ENCODE measurements at places on chromosomes 3 and 15.
A peak's percentile ranks its signal among the peaks of the same experiment; 100 is the strongest.

GRCh38 chr3:18579661-18580060 lies 154.5 kb upstream of the SATB1 start:
- no peak for DNase-seq

DNA sequence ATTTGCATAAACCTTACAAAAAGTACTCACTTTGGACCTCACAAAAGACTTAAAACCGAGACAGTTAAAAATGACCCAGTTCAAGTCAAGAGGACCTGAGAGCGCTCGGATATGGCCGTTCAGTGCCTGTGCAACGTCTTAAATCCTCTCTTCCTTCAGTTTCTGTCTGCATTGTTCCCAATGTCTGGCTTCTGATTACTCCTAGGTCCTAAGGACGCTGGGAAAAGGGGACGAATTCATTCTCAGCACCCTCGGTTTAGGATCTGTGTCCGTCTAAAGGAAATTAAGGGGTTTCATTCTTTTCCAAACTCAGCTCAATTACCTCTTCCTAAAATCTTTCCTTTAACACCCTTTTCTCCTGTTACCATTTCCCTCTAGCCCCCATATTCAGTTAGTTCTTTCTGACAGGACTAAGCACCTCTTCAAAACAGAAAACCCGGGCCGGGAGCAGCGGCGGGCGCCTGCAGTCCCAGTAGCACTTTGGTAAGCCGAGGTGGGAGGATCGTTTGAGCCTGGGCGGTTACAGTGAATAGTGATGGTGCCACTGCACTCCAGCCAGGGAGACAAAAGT lies 970 bp downstream of the DPPA4 start:
- no peak for DNase-seq

- no peak for DNase-seq
Measured at GRCh38 chr3:109117939-109118338, at the start of gene MORC1. Gene MORC1, minus strand, starts transcription at chr3:109118134. Its CDS starts 75 bp downstream, at chr3:109118059.

DNA sequence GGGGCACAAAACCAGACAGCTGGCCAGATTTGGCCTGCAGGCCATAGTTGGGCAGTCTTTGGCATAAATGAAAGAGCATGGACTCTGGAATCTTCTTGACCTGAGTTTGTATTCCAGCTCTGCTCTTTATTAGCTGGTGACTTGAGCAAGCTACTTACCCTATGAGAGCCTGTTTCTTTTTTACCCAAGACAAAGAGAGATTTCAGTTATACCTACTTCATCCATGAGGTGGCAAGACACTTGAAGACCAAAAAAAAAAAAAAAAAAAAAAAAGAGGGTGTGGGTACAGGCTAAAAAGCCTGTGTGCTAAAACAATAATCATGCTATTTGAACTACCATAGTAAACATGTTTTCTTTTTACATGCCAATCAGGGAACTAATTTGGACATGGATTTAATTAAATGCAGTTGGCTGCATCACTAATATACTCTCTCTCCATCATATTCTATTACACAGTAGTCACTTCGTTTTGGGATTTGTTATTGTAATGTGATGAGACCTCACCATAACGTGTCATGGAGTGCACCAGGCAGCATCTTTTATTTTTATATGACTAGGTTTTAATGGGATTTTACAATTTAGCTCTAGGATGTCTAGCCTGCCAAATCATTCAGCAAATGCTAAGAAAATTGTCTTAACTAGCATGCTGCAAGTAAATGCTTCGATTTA lies 109.2 kb upstream of the FHIT start:
- no peak for DNase-seq

- DNase-seq: no peak
Measured at GRCh38 chr3:29178809-29179793, 101.8 kb upstream of the RBMS3 start.

DNA sequence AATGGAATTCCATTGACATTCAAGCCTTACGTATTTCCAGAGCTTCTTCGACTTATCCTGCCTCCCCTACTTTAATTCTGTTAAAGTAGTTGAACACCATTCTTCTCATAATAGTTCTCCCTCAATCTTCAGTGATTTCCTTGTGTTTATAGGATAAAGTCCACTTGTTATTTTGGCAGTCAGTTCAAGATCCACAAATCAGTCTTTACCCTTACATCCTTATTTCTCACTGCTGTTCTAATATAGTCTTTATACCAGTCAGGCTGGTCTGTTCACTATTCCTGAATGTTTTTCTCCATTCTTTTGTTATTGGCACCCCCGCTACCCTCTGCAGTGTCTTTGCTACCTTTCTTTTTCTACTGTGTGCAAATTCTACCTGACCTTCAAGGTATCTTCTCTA lies 29.7 kb downstream of the ATP6V1A start:
- no peak for DNase-seq

GRCh38 chr3:61897848-61898247 lies 336.5 kb downstream of the PTPRG start:
- no peak for DNase-seq

GRCh38 chr3:39154280-39155021 lies 1.1 kb upstream of the CSRNP1 start:
- DNase-seq: peak; percentile 91

DNA sequence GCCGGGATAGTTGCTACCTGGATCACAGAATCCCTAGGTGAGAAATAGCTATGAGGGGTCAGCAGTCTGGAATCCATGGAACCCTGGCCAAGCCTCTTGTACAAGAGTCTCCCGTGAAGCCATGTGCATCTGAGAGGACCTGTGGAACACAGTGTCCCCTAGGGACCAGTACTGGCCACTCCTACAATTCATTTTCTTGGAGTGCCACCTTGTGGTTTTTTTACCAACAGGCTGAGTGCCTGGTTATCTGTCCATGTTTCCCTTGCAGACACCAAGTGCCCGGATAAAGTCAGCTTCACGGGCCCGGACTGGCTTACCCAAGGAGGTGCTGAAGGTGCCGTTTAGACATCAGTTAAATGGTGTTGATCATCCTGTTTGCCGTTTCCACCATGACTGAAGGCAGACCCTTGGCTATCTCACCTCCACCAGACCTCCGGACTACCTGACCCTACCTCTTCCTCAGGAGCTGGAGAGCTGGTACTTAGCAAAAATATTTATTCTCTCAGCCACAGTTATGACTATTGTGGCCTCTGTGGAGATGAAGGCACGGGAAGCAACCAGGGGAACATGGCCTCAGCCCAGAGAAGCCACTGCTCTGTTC lies 93.9 kb downstream of the RBPMS2 start:
- peak; percentile 98 for DNase-seq

DNA sequence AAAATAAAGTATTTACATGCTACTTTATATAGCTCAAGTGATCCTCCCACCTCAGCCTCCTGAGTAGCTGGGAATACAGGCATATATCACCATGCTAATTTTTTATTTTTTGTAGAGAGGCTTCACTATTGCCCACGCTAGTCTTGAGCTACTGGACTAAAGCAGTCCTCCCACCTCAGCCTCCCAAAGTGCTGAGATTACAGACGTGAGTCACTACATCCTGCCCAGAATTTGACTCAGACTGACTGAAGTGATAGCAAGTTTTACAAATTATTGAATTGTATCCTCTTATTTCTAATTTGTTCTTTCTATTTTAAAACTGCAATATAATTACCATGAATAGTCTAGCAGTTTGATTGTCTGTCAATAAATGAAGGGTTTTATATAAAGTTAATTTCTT lies 210.3 kb upstream of the CGNL1 start:
- DNase-seq: no peak

- no peak for DNase-seq
Measured at GRCh38 chr15:27183201-27183600, 212.2 kb downstream of the GABRG3 start.

GRCh38 chr3:10389995-10390394 lies 69.1 kb upstream of the SEC13 start:
- DNase-seq: no peak

GRCh38 chr3:126872701-126873342 lies 110.1 kb upstream of the PLXNA1 start:
- no peak for DNase-seq

DNA sequence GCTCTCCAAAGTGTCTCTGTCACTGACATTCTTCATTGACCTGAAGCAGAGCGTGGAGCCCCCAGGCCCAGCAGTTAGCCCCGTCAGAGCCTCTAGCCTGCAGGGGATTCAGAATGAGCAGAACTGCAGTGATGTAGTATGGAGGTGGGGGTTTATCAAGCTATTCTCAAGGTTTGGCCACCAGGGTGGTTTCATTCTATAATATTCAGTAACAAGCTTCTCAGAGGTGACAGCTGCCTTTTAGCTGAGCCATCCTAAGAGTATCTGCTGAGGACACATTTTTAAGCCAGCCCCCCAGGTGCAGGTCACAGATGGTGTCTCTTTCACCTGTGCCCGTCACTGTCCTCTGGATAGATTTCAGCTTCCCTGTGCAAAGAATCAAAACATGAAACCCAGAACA lies 31.9 kb downstream of the CMTM7 start:
- no peak for DNase-seq

DNA sequence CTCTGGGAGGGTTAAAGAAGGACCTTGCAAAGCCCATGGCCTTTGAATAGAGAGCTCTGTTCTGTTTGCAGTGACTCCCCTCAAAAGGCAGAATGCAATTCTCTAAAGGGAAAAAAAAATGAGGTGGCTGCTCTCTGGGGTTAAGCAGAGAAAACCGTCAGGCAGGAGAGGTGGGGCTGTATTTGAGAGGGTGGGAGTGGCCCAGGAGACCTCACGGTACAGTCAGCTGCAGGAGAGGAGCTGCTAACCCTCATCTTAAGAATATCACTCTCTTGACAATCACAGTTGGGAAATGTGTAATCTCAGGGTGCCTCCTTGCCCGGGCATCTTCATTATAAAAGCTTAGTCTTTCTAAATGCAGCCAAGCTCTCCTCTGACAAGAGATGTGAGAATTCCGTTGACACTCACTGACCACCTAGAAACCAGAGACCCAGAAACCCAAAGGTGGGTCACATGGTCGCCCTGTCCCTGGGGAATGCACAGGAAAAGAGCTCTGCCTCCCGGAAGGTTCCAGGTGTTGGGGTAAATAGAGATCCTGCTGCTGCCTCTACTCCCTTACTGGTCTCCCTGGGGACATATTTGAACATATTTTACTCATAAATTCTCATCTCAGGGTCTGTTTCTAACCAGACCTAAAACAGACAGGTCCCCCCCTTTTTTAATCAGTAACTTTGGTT lies 159.1 kb upstream of the CTDSPL start:
- DNase-seq: no peak

- no peak for DNase-seq
Measured at GRCh38 chr15:96234109-96234892, 96.2 kb upstream of the NR2F2 start.

DNA sequence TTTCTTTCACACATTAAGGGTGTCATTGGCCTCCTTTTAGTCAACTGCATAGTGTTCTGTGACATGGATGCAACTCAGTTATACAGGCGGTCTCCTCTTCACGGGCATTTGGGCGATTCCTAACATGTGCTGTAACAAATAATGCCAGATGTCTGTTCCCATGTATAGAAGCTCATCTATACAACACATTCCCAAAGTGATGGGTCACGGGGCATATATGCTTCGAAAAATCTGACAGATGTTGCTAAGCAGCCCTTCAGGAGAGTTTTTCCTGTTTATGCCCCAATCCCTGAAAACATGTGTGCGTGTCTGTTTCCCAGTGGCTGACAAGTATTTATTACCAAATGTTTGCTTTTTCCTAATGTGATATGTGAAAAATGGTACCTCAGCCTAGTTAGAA lies 25.8 kb downstream of the LRRK1 start:
- no peak for DNase-seq

- DNase-seq: no peak
Measured at GRCh38 chr15:75229191-75230015, 27.7 kb downstream of the C15orf39 start.

DNA sequence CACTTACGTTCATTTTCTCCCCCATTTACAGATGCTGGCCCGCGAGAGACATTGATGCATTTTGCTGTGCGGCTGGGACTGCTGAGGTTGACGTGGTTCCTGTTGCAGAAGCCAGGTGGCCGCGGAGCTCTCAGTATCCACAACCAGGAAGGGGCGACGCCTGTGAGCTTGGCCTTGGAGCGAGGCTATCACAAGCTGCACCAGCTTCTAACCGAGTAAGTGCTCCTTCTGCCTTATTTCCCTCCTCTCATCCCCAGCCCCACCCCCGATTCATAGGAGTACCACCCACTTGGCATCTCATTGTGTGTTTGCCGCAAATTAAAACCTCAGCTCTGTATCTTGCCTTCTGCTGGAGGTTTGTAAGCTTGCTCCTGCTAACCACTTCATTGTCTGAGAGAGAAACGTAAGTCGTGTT lies 163.3 kb downstream of the AKAP13 start:
- no peak for DNase-seq

DNA sequence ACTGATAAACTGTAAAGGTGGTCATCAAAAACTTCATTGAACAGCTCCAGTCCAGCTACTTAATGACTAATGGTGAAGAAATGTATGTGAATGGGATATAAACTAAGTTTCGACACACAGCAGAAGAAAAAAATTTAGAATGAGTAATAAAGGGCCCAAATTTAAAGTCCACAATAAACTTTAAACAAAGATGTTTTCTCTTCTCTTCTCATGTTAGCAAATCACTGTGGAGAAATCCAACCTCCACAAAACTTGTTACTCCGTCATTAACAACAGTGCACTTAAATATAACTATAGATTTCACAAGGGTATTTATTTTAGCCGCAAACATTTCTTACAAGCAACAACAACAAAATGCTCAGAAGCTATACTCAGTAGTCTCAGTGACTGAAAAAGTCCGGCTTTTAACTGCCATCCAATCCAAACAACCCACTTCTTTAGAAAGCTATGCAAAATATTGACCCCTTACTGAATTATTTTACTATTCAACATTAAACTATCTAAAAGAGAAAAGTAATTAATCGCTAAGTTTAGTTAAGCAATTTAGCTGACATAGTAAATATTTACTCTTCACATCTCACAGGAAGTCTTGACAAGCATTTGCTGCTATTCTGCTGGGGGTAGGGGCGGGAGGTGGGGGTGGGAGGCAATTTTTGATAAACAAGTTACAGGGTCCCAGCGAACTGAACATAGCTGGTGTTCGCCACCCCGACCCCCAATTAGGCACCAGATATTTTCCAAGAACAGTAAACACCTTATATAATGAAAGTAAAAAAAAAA lies 2.4 kb downstream of the IGF2BP2 start:
- DNase-seq: no peak

DNA sequence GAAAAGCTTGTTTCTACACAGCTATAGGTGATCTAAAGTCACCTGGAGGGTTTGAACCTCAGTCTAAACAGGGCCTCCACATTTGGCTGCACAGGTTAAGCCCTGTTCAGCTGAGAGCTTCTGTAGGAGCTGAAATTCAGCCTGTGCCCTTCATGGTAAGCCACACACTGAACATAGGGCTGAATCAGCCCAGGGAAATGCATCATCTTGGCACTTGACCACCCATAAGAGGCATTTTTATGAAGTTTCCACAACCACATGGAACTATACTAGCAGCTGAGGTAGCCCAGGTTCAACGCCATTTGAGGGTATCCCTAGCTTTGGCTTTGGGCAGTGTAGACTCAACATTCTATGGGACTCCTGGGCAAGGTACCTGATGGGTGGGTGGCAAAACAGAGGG lies 126.8 kb downstream of the FAM174B start:
- DNase-seq: no peak

GRCh38 chr3:65816208-65816607 lies 222.5 kb downstream of the MAGI1 start:
- no peak for DNase-seq

Measured in A549 (cell line).